ENCODE measurements at places on chromosomes 2 and 18. TPM values are rescaled to one million over a fixed set of nuclear protein-coding genes. Genes with fewer than 3 reads are reported as not detected.

The KCTD1 gene
- polyA plus RNA-seq: 0.36 TPM

DNA sequence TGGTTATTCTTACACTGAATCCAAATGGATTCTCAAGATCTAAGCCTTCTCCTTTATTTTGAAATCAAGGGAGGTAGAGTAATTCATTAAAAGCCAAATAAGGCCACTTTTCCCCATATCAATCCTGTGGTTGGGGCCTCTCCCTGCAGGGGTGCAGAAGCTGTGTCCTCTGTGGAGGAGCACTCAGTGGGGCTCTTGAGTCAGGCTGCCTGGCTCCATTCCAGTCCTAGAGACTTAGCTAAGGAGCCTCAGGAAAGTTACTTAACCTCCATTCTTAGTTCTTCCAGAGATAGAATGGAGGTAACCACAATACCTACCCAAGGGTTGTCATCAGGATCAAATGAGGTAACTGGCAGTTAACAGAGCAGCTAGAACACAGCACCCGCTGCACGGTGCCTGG lies 564.3 kb downstream of the CMPK2 start:
- no peaks in the 10 kb centered on the region for H3K36me3 ChIP-seq
- no peaks in the 10 kb centered on the region for H3K4me1 ChIP-seq
- H3K4me3 ChIP-seq: no peak overlapping the region
- no peaks in the 10 kb centered on the region for H3K27me3 ChIP-seq

DNA sequence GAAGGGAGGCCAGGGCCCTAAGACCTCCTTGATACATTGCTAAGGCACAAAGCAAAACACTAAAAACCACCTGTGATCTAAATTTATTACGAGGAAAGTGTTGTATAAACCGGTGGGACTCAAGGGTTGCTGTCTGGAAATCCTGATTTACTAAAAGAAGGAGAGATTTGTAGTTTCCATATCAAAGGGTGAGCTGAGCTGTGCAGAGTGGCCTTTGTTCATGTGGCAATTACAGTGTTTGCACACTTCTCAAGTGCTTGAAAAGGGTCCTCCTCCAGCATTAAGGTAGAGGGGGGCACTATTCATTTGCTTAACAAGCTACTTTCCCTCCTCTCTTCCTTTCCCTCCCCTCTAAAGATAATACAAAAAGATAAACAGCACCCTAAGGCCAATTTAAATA lies 30.5 kb upstream of the ITGA4 start:
- DNase-seq: no peak
- peaks cover 12% of the 10 kb centered on the region for H3K4me1 ChIP-seq
- no peak overlapping the region for H3K27ac ChIP-seq
- H3K4me3 ChIP-seq: no peak overlapping the region
- H3K36me3 ChIP-seq: no peaks in the 10 kb centered on the region

The ELOA2 gene
- not detected for polyA plus RNA-seq

The CXCR1 gene
- polyA plus RNA-seq: 0.20 TPM

DNA sequence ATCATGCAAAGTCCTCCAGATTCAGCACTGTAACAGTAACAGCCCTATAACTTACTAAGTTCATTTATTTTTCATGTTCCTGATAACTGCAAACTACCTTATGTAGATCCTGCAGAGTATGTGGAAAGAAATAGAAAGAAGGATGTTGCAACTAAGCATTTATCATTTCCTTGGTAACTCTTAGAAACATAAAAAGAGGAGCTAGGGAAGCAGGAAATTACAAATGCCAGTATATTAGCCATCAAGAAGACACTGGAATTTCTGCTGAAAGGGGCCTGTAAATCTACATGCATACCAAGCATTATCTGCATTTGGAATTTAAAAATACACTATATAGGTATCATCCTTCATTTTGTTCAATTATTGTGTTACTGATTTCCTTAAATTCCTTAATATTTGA lies 66.8 kb downstream of the PDE11A start:
- H3K27ac ChIP-seq: no peak overlapping the region
- H3K4me1 ChIP-seq: no peaks in the 10 kb centered on the region
- H3K4me3 ChIP-seq: no peak overlapping the region
- no peak for DNase-seq
- no peaks in the 10 kb centered on the region for H3K27me3 ChIP-seq

GRCh38 chr18:58800582-58800981 lies 64.1 kb upstream of the ZNF532 start:
- DNase-seq: no peak
- H3K27ac ChIP-seq: no peak overlapping the region
- H3K36me3 ChIP-seq: no peaks in the 10 kb centered on the region
- H3K4me3 ChIP-seq: no peak overlapping the region

GRCh38 chr2:235324324-235324723 lies 169.5 kb upstream of the AGAP1 start:
- no peaks in the 10 kb centered on the region for H3K27me3 ChIP-seq
- DNase-seq: no peak

The TMEM18 gene
- 28.0 TPM for polyA plus RNA-seq

DNA sequence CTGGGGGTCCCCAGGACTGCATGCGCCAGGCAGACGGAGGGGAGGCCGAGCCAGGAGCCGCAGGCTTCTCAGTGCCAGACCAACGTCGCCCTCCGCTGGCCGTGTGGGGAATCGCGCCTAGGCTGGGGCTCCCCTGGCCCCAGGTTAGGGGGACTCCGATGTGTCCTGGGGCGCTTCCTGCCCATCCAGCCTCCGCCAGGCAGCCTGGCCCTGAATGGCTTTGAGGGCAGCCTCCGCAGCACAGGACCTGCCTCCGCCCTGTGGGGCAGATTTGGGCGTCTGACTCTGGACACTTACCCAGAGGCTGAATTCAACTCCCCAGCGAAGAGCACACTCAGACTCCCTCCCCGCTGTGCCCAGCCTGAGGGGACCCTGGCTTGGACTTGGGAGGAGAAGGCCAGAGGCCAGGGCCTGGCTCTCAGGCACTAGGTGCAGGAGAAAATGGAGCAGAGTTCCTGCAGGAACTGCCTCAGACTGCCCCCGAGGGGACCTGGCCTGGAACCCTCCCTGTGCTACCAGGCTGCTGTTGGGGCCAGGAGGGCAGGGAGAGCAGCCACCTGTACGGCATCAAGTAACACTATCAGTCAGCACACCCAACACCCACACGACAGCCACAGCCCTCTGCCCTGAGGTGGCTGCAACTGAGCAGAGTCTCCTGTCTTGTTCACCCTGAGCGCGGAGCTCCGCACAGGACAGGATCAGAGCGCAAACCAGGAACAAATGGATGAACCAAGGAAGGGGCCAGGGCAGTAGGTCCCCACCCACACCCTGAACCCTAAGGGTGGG lies 597 bp upstream of the TEKT4 start:
- H3K4me1 ChIP-seq: no peaks in the 10 kb centered on the region
- no peaks in the 10 kb centered on the region for H3K36me3 ChIP-seq
- no peak overlapping the region for H3K4me3 ChIP-seq
- DNase-seq: no peak
- no peaks in the 10 kb centered on the region for H3K27me3 ChIP-seq

- H3K27ac ChIP-seq: no peak overlapping the region
- no peaks in the 10 kb centered on the region for H3K27me3 ChIP-seq
- H3K4me1 ChIP-seq: peaks cover 10% of the 10 kb centered on the region
- DNase-seq: no peak
- H3K36me3 ChIP-seq: no peaks in the 10 kb centered on the region
- no peak overlapping the region for H3K4me3 ChIP-seq
These were observed 7.6 kb downstream of the PLEKHM3 start for GRCh38 chr2:208017721-208018120.

DNA sequence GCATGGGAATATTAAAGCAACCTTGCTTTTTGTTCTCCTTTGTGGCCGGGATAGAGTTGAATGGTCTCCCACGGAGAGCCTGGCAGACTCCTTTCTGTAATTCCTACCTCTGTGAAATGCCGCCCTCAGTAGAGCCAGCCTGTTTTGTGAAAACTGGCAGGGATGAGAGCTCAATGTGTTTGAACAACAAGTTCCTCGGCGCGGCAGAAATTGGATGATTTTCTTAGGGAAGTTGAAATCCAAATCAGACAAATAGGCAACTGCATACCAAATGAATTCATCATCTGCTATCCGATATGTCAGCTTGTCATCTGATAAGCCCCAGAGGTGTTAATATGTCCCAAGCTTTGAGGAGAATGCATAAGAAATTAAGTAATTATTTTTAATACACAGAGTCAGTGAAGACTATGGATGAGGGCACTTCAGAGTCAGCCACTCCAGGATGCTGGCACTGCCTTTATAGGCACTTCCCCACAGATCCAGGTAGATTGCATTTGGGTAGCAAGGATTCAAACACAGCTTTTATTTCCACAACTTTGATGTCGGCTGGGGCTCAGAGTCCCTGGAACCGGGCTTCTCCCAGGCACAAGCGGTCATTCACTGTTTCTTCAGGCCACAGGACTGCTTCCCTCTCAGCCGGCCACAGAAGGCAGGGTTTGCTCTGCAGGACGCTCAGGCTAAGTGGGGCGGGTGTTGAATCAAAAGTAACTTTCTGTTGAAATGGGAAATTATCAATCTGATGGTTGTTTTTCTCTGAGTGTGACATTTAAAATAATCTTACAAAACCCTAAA lies 82.8 kb upstream of the REV1 start:
- no peak for DNase-seq
- H3K27me3 ChIP-seq: no peaks in the 10 kb centered on the region
- no peaks in the 10 kb centered on the region for H3K36me3 ChIP-seq

DNA sequence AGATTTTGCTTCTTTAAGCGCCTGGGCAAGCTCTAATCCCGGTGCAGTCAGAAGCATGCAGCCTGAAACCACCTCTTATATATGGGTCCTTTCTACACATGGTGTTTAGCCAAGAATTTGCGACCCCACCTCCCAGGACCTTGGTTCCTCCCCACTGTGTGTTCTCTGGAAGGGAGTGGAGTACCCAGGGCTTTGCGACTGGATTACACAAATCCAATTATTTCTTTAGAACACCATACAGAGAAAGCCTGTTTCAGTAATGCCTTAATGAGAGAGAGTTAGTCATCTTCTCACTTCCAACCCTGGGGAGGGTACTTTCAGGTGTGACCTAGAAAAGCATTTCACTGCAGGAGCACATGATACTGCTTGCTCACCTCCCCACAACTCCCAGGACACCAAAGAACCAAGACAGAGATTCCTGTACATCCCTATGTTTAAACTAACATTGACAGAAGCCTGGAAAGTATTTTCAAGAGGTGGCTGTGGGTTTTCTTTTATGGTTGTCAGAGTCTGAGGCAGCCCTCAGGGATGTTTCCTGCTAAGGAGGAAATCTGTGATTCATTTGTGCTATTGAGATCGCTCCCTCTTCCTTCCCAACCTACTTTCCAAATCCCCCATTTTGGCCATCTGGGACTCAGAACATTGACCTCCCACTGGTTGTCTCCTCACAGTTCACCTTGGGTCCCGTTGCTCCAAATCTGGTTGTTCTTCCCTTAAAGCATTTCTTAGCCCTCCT lies at the start of gene CAPN14:
CAPN14 (minus strand) TSS at position 51 of the 736 bp plus-strand sequence. CDS start 12,068 bp downstream, outside the sequence.
- no peak within 1 kb of the TSS for H3K27ac ChIP-seq
- no peak within 1 kb of the TSS for H3K4me3 ChIP-seq
- H3K36me3 ChIP-seq: no peaks in the 10 kb centered on the region
- peaks cover 8% of the 10 kb centered on the region for H3K4me1 ChIP-seq
- no peak for DNase-seq

The CDK15 gene
- not detected for polyA plus RNA-seq

GRCh38 chr2:10365412-10365811 lies 62.7 kb downstream of the HPCAL1 start:
- H3K27ac ChIP-seq: no peak overlapping the region
- H3K36me3 ChIP-seq: peaks cover 18% of the 10 kb centered on the region
- H3K27me3 ChIP-seq: no peaks in the 10 kb centered on the region

DNA sequence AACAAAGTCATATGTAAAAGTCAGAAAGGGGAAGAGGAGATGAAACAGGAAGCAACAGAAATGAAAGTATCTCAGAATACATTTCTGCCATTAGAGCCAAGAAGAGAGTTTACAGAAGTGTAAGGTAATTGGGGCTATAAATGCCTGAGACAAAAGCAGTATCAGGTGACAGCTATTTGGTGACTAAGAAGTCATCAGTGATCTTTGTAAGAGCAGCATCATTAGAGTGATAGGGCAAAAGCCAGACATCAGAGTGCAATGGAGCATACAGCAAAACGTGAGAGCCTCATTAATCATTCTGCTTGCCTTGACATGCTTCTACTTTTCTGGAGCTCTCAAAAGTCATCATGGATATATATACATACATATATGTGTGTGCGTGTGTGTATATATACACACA lies 804.7 kb upstream of the PIK3C3 start:
- H3K36me3 ChIP-seq: no peaks in the 10 kb centered on the region
- DNase-seq: no peak
- no peak overlapping the region for H3K4me3 ChIP-seq
- H3K4me1 ChIP-seq: no peaks in the 10 kb centered on the region
- no peaks in the 10 kb centered on the region for H3K27me3 ChIP-seq

The OTOS gene
- polyA plus RNA-seq: not detected

DNA sequence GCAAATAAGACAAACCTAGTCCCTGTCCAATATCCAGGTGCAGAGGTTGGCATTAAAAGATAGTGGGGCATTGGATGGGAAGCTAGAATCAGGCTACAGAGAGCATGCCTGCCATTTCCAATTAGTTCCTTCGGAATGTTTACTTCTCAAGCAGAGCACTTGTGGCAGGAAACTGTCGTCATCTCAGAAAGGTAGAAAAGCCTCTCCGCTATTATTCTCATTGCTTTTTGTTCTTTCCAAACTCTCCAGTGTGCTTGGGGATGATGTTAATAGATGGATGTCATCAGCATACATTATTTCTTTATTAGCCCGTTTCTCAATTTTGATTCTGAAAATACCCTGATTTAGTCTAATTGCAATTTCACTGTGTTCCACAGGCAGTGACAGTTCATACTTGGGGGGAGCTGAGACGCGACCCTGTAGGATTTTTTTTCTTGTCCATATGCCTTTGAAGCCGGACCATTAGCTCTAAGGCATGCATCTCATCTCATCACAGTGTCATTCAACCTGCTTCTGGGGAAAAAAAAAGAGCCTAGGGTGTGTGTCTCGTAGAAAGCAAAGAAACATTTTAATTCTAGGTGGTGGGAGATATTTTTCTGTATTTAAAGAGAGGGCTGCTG lies 7.7 kb downstream of the ASB18 start:
- no peaks in the 10 kb centered on the region for H3K4me1 ChIP-seq
- H3K27ac ChIP-seq: no peak overlapping the region
- no peak overlapping the region for H3K4me3 ChIP-seq
